ENCODE measurements at places on chromosomes 6 and 20.

GRCh38 chr6:56329271-56330050, 82.1 kb upstream of the COL21A1 start:
- no peak for DNase-seq
- no peak overlapping the region for H3K27ac ChIP-seq
- H3K27me3 ChIP-seq = peaks cover 3% of the 10 kb centered on the region
- H3K4me1 ChIP-seq = no peaks in the 10 kb centered on the region
- no peaks in the 10 kb centered on the region for H3K36me3 ChIP-seq

DNA sequence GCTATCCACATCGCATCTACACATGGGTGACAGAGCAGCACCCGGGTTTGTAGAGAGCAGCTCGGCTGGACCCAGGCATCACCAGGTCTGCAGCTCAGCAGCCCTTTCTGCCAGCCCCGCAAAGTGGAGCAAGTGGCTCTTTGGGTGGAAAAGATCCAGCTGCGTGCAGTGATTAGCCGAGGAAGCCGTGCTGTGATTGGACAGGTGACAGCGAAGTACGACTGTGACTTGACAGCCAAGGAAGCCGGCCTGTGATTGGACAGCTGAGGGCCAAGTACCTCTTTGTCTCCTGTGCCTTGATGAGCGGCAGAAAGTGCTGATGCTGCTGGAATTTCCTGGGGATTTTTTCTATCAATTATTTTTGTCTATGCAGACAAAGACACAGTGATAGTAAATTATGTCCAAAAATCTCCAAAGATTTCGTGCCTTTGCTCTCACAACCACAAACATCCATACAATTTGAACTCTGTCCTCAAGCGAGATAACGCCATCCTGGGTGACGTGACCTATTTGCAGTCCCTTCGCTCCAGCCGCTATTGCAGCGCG, 62.3 kb upstream of the GPR31 start:
- no peak overlapping the region for H3K27ac ChIP-seq
- peaks cover 34% of the 10 kb centered on the region for H3K4me1 ChIP-seq
- H3K4me3 ChIP-seq = no peak overlapping the region
- DNase-seq = no peak

- no peak overlapping the region for H3K4me3 ChIP-seq
- H3K36me3 ChIP-seq = no peaks in the 10 kb centered on the region
- peaks cover 34% of the 10 kb centered on the region for H3K4me1 ChIP-seq
- no peak overlapping the region for H3K27ac ChIP-seq
These were observed 9.9 kb downstream of the KIAA1755 start for GRCh38 chr20:38250609-38251008.

GRCh38 chr6:56156643-56157042, 90.7 kb downstream of the COL21A1 start:
- H3K4me1 ChIP-seq = peaks cover 13% of the 10 kb centered on the region
- DNase-seq = no peak
- H3K27me3 ChIP-seq = no peaks in the 10 kb centered on the region
- no peak overlapping the region for H3K4me3 ChIP-seq
- no peaks in the 10 kb centered on the region for H3K36me3 ChIP-seq

DNA sequence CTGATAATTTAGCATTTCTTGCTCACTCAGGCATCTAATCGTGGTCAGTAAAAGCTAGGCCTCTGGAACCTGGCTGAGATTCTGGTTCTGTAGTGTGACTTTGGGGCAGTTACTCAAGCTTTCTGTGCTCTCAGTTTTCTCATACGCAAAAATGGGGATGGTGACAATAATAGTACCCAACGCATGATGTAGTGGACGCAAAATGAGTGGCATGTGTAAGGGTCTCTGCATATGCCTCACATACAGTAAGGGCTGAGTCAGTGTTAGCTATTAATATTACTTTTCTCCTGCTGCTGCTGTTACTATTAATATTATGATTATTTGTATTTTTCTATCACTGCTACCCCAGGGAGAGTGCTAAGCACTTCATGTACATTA, 686 bp downstream of the GINS1 start:
- H3K27ac ChIP-seq = no peak overlapping the region
- peaks cover 24% of the 10 kb centered on the region for H3K4me1 ChIP-seq
- H3K36me3 ChIP-seq = peaks cover 17% of the 10 kb centered on the region

DNA sequence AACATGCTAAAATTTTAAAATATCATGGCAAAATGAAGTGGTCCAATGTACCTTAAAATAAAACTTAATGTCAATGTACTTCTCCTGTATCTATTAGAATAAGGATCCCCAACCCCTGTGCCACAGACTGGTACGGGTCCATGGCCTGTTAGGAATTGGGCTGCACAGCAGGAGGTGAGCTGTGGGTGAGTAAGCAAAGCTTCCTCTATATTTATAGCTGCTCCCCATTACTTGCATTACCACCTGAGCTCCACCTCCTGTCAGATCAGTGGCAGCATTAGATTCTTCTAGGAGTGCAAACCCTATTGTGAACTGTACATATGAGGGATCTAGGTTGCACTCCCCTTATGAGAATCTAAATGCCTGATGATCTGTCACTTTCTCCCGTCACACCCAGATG, 86.0 kb downstream of the SLC16A10 start:
- no peak overlapping the region for H3K27ac ChIP-seq
- DNase-seq = no peak
- H3K27me3 ChIP-seq = peaks cover 3% of the 10 kb centered on the region
- H3K36me3 ChIP-seq = no peaks in the 10 kb centered on the region

DNA sequence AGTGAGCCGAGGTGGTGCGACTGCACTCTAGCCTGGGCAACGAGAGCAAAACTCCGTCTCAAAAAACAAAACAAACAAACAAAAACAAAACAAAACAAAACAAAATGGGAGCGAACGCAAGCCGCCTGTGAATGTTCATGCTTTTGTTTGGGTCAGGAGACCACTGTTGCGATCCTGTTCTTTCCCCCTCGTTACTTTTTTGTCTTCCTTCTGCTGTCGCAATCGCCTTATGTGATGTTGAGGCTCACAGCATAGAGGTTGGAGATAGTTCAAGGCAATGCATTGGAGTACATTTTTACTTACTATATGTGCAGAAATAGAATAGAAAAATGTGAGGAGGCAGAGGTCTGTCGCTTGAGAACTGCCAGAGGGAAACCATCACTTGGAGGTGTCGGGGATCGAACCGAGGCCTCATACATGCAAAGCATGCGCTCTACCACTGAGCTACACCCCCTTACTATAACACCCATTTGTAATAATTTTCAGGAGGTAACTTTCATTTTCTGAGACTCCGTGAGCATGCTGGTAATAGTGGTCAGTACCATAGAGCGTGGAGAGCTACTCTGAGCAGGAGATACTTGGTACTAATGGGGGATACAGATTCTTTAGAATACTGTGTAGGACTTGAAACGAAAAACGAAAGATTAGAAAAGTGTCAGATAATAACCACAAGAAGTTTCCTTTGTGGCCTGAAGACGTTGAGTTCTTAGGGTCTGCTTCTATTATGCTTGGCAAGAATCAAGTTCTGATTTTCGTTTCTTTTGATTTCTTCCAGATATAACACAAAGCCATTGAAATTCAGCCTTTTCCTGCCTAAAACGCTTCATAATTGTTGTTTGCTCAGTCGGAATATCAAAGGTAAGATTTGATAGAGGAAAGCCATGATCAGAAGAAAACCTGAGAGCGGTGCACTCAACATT, 121.1 kb downstream of the TRIM27 start:
- DNase-seq = no peak
- H3K27me3 ChIP-seq = peaks cover 93% of the 10 kb centered on the region
- H3K27ac ChIP-seq = no peak overlapping the region
- no peaks in the 10 kb centered on the region for H3K36me3 ChIP-seq

GRCh38 chr20:32189691-32190615, 17.6 kb downstream of the PLAGL2 start:
- H3K36me3 ChIP-seq = peaks cover 34% of the 10 kb centered on the region
- peak overlapping the region; percentile 83 for H3K4me3 ChIP-seq
- DNase-seq = peak; percentile 86
- H3K27me3 ChIP-seq = peaks cover 3% of the 10 kb centered on the region
- peak overlapping the region; percentile 79 for H3K27ac ChIP-seq
- H3K4me1 ChIP-seq = peaks cover 56% of the 10 kb centered on the region

DNA sequence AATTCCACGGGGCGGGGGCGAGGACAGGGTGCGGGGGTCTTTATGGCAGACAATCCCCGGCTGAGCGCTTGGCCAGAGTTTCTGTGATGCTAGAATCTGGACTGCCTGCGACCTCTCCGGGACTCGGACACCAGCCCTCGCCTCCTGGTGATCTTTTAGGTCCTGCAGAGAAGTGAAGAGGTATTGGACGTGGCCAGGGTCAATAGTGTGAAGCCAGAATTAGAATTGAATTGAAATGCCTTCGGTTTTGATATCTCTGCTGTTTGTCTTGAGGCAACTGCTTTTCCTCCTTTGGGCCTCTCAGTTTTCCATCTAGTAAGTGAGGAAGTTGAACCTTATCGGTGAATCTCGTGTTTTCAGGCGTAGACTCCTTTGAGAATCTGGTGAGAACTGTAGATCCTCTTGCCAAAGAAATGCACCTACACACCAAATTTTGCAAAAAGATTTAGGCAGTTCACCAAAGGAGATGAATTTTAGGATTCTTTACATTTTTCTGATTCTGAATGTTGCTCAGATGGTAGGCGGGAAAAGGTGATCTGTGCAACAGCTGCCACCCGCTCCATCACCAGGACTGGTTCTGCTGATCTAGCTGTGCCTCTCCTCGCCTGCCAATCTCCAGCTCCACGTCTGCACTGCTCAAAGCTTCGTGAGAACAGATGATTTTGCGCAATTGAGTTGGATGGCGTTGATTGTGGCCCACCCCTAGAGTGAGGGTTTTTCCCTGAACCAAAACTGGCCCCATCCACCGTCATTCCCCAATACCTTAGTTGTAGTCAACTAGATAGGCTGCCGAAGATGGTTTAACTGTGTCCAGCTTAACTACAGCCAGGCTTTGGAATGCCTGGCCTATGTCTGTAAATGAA, 837 bp upstream of the OSER1 start:
- peak overlapping the region; percentile 97 for H3K27ac ChIP-seq
- no peaks in the 10 kb centered on the region for H3K27me3 ChIP-seq
- no peak for DNase-seq

DNA sequence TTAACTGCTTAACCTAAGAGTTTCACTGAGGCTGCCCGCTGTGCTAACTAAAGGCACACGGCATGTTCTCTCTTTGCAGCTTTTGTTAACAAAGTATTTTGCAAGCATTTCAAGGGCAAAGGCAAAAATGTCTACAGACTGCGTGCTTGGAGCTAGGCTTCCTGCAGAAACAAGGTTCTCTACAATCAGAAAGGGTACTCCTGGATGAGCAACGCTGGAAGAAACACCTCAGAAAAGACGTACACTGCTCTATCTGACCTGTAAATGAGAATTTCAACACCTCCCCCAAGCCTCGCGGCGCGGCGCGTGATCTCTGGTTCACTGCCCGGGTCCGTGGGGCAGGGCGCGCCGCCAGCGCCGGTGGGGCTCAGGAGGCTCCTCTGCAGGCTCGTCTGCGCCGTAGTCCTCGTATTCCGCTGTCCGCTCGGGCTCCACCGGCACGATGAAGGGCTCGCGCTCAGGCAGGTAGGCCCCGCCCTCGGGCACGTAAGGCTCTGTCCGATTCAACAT, 120.9 kb downstream of the COL12A1 start:
- H3K27me3 ChIP-seq = peaks cover 35% of the 10 kb centered on the region
- no peaks in the 10 kb centered on the region for H3K36me3 ChIP-seq

DNA sequence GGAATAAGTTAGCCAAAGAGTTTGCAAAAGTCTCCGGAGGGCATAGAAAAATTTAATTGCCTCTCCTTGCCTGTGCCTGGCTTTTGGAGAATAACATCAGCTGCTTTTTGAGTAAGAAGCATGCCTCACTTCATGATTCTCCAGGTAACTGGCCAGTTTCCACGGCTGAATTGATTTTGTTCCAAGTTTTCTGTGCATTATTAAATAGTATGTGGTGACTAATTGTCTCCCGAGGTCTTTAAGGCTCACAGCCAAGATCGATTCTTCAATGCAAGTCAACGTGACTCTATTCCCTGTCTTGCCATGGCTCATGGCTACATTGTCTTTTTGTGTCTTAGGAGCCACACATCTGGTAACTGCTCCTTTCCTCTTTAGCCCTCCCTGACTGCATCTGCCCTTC, 54.2 kb downstream of the CNR1 start:
- no peak for DNase-seq
- H3K27ac ChIP-seq = no peak overlapping the region
- no peaks in the 10 kb centered on the region for H3K36me3 ChIP-seq

GRCh38 chr20:20363434-20363798, 4.5 kb upstream of the INSM1 start:
- no peak for DNase-seq
- H3K4me3 ChIP-seq = no peak overlapping the region
- peaks cover 91% of the 10 kb centered on the region for H3K27me3 ChIP-seq
- H3K27ac ChIP-seq = no peak overlapping the region

DNA sequence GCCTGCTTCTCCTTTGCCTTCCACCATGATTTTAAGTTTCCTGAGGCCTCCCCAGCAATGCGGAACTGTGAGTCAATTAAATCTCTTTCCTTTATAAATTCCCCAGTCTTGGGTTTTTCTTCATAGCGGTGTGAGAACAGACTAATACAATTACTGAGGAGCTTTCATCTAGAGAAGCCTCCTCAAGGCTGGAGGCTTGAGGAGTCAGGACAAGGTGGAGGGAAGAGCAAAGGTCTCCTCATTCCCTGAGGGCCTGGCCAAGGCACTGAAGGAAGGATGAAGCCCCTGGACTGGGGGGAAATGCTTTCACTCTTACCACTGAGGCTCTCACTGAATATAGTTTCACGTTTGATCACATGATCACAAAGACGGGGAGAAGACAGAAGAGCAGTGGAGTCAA, 118.2 kb downstream of the MAN1A1 start:
- peaks cover 29% of the 10 kb centered on the region for H3K36me3 ChIP-seq
- no peak overlapping the region for H3K27ac ChIP-seq
- no peak for DNase-seq
- no peaks in the 10 kb centered on the region for H3K27me3 ChIP-seq
- H3K4me1 ChIP-seq = peaks cover 6% of the 10 kb centered on the region

- peak overlapping the region; percentile 59 for H3K27ac ChIP-seq
- peaks cover 29% of the 10 kb centered on the region for H3K4me1 ChIP-seq
- no peak overlapping the region for H3K4me3 ChIP-seq
- DNase-seq = peak; percentile 20
- H3K36me3 ChIP-seq = peaks cover 15% of the 10 kb centered on the region
These were observed 46.4 kb downstream of the MOCS1 start for GRCh38 chr6:39887692-39888450.

GRCh38 chr6:99743647-99744046, 137.0 kb downstream of the PRDM13 start:
- peaks cover 51% of the 10 kb centered on the region for H3K27me3 ChIP-seq
- no peak overlapping the region for H3K4me3 ChIP-seq
- H3K36me3 ChIP-seq = no peaks in the 10 kb centered on the region
- H3K27ac ChIP-seq = no peak overlapping the region
- H3K4me1 ChIP-seq = no peaks in the 10 kb centered on the region

- H3K27me3 ChIP-seq = peaks cover 15% of the 10 kb centered on the region
- no peaks in the 10 kb centered on the region for H3K36me3 ChIP-seq
- no peaks in the 10 kb centered on the region for H3K4me1 ChIP-seq
- DNase-seq = no peak
- H3K27ac ChIP-seq = no peak overlapping the region
- no peak overlapping the region for H3K4me3 ChIP-seq
These were observed 202.1 kb upstream of the CNR1 start for GRCh38 chr6:88368071-88368787.

GRCh38 chr20:58526411-58526810, 11.2 kb upstream of the APCDD1L start:
- no peak overlapping the region for H3K4me3 ChIP-seq
- peaks cover 6% of the 10 kb centered on the region for H3K4me1 ChIP-seq
- DNase-seq = no peak
- H3K27me3 ChIP-seq = peaks cover 13% of the 10 kb centered on the region
- H3K36me3 ChIP-seq = peaks cover 16% of the 10 kb centered on the region

GRCh38 chr6:24972311-24972958, 36.7 kb upstream of the RIPOR2 start:
- no peaks in the 10 kb centered on the region for H3K36me3 ChIP-seq
- peak overlapping the region; percentile 15 for H3K27ac ChIP-seq
- peaks cover 23% of the 10 kb centered on the region for H3K27me3 ChIP-seq
- H3K4me3 ChIP-seq = no peak overlapping the region
- H3K4me1 ChIP-seq = no peaks in the 10 kb centered on the region

Measured in nephron progenitor cell (in vitro differentiated cells).